ENCODE measurements at places on chromosomes 5 and 9.
A peak's percentile ranks its signal among the peaks of the same experiment; 100 is the strongest.

DNA sequence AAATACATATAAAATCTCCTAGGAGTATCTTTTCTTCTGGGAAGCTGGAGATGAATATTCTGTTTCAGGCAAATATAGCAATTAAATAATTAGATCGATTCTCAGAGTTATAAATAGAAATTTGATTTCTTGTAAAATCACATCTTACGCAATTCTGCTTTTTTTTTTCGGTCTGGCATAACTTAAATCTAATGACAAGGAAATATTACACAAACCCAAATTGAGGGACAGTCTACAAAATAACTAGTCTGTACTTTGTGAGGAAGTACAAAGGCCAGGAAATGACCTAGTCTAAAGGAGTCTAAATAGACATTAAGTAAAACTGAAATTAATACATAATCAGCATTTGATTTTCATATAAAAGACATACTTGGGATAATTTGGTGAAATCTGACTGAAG, 133.3 kb downstream of the KIAA0825 start:
- no peak for DNase-seq

- no peak for DNase-seq
These were observed 48.6 kb upstream of the VDAC1 start for GRCh38 chr5:134053314-134053839.

DNA sequence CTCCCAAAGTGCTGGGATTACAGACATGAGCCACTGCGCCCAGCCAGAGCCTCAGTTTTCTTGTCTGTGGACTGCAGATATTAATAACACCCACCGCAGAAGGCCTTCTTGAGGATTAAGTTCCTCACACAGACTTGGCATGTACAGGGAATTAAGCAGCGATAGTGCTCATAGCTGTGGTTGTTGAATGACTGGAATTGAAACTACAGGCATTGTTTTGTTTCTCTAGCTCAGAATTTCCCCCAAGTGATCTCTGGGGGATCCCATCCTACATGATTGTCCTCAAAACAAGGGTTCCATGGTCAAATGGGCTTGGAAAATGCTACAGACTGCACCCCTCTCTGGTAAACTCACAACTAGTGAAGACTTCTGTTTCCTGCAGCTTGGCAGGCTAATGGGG, 44.2 kb upstream of the TDRD7 start:
- no peak for DNase-seq

GRCh38 chr5:114473541-114473940, 111.7 kb downstream of the KCNN2 start:
- DNase-seq = no peak

DNA sequence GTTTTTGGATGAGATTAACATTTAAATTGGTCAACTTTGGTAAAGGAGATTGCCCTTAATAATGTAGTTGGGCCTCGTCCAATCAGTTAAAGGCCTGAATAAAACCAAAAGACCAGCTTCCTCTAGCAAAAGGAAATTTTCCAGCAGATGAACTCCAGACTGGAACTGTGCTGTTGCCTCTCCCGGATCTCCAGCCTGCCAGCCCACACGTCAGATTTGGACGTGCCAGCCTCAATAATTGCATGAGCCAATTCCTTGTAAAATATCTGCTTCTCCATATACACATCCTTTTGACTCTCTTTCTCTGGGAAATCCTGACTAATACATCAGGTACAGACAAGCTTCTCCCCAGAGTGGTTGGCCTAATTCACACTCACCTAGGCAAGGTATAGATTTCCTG, 175.8 kb upstream of the ADCY2 start:
- no peak for DNase-seq

- DNase-seq = no peak
These were observed 54.7 kb upstream of the PRLR start for GRCh38 chr5:35285011-35285410.

GRCh38 chr5:50666261-50667022, at the start of gene PARP8:
Gene PARP8, plus strand, starts transcription at chr5:50666637. Its CDS starts 459 bp downstream, at chr5:50667096.
- DNase-seq = no peak

GRCh38 chr5:179668391-179668790, 12.4 kb downstream of the CBY3 start:
- peak; percentile 38 for DNase-seq

DNA sequence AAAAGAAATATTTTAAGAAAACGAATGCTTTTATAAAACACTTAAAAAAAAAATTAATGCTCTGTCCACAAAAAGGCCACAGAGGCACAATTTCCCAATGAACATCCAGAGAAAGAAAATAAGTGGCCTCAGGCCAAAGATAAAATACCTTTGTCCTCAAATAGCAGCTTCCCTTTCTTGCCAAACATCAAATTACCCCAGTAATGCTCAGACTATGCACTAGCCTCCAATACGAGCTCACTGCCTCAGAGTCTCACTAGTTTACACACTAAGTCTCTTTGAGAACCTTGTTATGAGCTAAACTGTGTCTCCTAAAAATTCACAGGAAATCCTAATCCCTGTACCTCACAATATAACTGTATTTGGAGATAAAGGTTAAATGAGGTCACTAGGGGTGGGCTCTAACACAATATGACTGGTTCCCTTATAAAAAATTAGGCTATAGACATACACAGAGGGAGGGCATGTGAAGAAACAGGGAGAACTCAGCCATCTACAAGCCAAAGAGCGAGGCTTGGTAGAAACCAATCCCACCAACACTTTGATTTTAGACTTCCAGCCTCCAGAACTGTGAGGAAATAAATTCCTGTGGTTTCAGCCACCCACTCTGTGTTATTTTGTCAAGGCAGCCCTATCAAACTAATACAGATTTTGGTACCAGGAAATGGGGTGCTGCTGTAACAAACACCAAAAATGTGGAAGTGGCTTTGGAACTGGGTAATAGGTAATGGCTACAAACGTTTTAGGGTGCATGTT, 4.4 kb downstream of the MPDZ start:
- no peak for DNase-seq

DNA sequence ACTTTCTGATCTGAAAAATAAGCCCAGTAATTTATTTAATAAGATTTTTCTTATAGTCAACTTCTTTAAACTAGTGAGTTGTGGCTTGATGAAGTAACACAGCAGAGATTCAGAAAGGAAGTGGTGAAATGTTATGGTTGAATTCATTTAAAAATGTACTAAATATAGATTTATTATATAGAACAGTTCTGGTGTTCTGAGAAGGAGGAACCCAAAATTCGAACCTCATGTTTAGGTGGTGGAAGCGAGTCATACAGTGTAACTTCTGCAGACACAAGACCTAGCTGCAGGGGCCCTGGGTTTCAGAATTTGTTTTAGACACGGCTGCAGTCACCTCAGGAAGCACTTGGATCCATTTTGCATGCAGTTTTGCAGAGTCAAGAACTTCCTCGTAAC, 188.2 kb downstream of the TRIO start:
- no peak for DNase-seq

DNA sequence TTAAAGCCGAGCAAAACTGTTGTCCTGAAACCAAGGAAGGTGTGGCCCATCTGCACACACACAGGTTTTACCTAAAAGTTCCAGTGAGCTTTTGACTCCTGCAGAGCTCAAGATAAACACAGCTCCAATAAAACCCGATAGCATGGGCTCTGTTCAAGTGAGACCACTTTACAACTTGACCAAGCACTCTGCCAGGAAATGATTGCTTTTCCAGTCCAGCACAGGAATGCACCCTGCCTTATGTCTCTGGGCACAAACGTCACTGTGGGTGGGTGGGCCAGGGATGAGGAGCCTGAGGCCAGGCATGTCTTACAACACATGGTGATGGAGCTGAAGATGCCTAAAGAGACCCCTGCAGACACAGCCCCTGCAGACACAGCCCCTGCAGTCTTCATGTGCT, 115.3 kb downstream of the ROR2 start:
- no peak for DNase-seq

DNA sequence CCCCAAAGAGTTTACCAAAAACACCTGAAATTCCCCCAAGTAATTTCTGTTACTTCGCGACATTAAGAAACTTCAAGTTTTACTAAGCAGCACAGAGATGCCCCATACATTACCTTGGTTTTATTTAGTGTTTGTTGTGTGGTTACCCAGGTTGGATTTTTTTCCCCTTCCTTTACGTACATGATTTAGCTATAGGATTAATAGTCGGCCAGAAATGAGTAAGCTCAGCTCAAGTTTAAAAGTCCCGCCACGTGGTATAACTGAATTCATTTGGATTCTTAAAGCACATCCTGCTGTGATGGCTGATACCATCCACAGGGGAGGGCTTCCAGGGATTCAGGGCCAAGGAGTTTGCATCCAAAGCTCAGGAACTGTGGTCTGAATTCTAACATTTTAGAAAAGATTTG, 75.9 kb downstream of the DAP start:
- no peak for DNase-seq

DNA sequence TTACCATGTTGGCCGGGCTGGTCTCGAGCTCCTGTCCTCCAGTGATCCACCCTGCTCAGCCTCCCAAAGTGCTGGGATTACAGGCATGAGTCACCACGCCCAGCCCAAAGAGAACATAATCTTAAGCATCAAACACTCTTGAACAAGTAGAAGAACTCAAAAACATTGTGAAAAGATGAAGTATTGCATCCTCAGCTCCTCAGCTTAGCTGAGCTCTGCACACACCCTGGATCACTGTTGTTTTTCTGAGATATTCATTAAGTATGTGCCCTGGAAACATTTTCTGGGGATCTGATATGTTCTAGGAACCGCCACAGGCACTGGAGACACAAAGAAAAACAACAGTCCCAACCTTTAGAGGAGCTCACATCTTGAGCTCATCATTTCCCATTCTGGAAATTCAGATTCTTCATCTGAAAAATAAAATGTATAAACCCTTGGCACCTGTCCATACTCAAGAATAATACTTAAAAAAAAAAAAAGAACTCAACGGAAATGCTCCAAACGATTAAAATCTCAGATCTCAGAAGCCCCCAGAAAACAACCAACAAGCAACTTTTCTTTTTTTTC, 62.2 kb upstream of the ZNF462 start:
- no peak for DNase-seq

DNA sequence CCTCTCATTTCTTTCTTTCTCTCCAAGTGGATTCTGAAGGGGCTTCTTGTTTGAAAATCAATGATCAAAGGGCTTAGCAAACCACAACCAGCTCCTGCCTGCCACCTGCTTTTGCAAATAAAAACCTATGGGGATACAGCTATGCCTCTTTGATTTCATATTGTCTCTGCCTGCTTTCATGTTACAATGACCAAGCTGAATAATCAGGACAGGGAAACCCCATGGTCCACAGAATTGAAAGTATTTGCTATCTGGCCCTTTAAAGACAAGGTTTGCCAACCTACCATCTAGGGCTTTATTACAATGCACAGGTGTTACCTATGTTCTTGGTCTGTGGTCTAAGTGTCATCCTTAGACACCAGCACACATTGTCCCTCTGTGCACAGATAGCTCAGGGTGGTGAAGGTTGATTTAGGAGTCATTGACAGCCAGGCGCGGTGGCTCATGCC, 28.8 kb upstream of the PLIN2 start:
- no peak for DNase-seq
